ENCODE measurements at places on chromosomes 6 and 20.
A peak's percentile ranks its signal among the peaks of the same experiment; 100 is the strongest.

DNA sequence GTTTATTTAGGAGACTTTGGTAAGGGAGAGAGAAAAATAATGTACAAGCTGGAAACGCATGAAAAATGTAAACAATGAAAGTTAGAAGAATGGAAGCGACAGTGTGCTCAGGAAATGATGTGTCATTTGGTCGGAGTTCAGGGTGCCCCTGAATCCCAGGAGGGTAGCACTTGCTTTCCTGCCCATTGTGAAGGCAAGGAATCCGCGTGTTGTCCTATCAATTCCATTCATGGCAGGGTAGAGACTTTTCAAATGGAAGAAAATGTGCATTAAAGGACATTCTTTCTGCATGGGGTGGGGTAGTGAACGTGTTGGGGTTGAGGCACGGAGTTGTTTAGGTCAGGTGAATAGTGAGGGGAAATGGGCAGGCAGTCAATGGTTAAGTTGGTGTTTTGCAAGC lies 33.7 kb downstream of the GCNT2 start:
- DNase-seq: no peak

DNA sequence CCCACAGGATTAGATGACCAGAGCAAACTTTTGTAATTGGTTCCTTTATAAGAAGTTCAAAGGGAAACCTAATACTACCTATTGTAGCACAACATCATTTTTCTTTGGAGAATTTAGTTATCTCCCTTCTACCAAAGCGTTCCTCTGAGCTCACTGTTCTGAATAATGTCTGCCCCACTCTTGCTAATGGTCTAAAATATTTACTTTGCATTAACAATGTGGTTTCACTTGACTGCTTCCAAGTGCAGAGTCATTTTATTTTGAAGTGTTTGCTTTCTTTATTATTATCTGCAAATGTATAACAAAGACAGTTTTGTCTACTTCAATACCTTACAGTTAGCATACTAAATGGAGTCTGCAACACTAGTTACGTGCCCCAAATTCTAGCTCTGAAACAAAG lies 15.0 kb downstream of the TRAPPC3L start:
- no peak for DNase-seq

- DNase-seq: no peak
Measured at GRCh38 chr6:8030920-8031319, 33.3 kb downstream of the BLOC1S5 start.

DNA sequence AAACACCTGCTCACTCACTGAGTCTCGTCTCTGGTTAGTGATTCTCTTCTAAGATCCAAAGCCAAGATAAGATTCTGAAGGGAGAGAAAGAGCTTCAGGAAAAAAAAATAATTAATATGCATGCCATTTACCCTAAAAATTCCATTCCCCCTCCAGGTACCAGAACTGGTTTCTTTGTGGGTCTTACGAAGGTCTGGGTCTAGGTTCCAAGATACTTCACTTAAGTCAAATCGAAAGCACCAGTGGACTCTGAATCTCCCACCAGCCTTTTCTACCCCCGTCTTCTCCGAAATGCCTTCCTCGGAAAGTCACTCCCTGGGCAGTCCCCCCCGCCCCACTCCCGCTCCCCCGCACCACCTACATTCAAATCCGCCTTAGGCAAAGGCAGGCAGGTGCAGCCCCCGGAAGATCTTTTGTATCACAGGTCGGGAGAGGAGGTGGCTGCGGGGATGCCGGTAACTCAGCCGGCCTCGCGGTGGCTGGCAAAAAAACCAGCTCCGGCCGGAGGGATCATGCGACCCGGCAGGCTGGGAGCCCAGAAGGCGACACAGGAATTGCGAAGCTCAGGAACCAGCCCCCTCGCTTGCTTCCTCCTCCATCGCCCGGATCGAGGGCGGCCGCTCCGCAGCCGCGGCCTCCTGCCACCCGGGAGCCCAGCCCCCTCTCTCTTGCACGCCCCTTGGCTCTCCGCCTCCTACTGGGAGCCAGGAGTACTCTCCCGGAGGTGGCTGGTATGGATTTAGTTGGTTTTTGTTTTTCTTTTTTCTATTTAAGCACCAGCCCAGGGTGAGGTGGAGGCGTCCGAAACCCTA lies at the start of gene BCL2L1:
BCL2L1 (minus strand) TSS at position 612 of the 812 bp plus-strand sequence. CDS start 650 bp downstream, outside the sequence.
- peak; percentile 48 for DNase-seq

GRCh38 chr20:52196845-52197244 lies 5.3 kb upstream of the ZFP64 start:
- no peak for DNase-seq

GRCh38 chr6:151240791-151241642 lies 1.2 kb downstream of the AKAP12 start:
- no peak for DNase-seq

- no peak for DNase-seq
Measured at GRCh38 chr6:19736066-19736465, 101.1 kb upstream of the ID4 start.

DNA sequence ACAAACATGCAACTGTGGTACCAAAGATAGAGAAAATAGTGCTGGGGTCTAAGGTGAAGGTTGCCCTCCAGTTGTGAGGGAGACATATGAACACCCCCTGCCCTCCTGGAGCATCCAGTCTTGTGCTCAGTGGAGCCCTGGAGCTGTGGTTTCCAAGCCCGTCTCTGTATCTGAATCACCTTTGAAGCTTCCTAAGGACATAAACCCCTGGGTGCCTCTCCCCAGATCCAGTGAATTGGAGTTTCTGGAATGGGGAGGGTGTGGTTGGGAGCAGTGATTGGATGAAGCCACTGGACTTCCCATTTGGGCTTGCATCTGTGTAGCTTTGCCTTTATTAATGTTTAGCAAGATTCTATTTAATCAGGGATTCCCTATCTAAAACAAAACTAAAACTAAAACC lies 22.4 kb upstream of the E2F3 start:
- DNase-seq: no peak

GRCh38 chr6:132843316-132844035 lies 29.1 kb downstream of the RPS12 start:
- DNase-seq: no peak

DNA sequence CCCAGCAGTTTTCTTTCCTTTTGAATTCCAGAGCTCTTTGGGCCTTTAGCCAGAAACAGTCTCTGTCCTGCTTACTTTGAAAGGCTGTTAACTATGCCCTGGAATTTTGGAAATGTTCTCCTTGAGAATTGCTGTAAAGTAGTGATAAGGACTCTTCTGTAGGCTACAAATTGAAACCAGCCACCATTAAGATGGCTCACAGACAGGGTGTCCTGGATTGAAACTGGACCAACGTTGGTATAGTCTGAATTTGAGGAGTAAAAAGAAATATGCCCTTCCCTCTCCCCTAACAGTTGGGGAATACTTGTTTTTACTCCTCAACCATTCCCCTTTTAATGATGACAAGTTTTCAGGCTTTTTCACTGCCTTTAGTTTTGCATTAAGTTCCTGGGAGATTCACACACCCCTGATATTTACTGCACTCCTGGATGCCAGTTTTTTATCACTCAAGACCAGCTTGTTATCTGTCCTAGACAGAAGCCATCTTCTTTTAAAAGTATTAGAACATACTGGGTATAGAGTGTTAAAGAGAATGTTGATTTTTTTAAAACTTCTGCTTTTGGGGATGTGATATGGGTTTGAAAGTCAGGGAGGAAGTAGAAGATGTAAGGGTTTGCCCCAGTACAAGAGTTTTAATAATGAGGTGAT lies 21.9 kb downstream of the TOP1 start:
- DNase-seq: no peak

GRCh38 chr6:36246506-36247268 lies 23.2 kb upstream of the PNPLA1 start:
- DNase-seq: no peak

- DNase-seq: no peak
Measured at GRCh38 chr20:23652926-23653325, 15.2 kb upstream of the CST3 start.

All from activated T-helper 1 cell treated with Interleukin-2 at 50 U/mL for 16 hours (primary cell).